ENCODE measurements at places on chromosomes 3 and 15.

- DNase-seq, result no peak
These were observed 69.2 kb downstream of the KLHL25 start for GRCh38 chr15:85725564-85725963.

DNA sequence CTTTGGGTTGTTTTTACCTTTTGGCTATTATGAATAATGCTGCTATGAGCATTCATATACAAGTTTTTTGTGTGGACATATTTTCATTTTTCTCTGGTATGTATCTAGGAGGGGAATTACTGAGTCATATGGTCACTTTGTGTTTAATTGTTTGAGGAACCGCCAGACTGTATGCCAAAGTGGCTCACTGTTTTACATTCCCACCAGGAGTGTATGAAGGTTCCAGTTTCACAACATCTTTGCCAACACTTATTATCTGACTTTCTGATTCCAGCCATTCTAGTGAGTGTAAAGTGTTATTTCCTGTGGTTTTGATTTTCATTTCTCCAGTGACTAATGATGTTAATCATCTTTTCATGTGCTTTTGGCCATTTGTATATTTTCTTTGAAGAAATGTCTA is 51.8 kb downstream of the CMTM7 start:
- no peak for DNase-seq

GRCh38 chr15:60751985-60752952 is 273.3 kb upstream of the ICE2 start:
- no peak for DNase-seq

DNA sequence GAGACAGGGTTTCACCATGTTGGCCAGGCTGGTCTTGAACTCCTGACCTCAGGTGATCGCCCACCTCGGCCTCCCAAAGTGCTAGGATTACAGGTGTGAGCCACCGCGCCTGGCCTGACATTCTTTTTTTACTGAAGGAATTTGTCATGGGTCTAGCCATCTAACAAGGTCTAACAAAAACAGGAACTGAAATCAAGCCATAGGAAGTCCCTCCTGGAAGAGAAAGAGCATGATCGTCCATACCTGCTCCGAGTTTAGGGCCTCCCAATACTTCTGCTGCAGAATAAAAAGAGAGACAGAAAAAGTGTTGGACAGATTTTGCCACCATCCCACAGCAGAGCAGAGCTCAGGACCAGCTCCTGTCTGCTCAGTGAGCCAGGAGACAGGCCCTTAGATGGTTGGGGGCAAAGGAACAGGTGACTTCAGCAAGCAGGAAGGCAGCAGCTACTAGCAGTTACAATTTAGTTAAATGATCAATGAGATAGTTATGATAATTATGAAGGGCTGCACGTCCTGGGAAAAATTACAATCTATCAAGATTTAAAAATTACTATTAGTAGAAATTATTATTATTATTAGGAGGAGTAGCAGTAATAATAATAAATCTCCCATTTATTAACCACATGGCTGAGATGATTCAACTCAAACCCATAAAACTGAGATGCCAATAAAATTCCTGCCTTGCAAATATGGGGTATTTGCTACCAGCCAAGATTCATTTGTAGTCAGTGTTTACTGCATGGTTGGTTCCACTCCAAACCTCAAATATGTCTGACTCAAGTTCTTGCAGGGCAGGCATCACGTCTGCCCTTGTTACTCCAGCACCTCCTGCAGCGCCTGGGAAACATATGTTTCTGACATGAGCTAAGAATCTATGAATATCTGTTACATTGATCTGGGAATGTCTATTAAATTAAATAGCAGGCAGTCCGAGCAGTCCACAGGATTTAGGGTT is 40.1 kb downstream of the TMEM44 start:
- no peak for DNase-seq

DNA sequence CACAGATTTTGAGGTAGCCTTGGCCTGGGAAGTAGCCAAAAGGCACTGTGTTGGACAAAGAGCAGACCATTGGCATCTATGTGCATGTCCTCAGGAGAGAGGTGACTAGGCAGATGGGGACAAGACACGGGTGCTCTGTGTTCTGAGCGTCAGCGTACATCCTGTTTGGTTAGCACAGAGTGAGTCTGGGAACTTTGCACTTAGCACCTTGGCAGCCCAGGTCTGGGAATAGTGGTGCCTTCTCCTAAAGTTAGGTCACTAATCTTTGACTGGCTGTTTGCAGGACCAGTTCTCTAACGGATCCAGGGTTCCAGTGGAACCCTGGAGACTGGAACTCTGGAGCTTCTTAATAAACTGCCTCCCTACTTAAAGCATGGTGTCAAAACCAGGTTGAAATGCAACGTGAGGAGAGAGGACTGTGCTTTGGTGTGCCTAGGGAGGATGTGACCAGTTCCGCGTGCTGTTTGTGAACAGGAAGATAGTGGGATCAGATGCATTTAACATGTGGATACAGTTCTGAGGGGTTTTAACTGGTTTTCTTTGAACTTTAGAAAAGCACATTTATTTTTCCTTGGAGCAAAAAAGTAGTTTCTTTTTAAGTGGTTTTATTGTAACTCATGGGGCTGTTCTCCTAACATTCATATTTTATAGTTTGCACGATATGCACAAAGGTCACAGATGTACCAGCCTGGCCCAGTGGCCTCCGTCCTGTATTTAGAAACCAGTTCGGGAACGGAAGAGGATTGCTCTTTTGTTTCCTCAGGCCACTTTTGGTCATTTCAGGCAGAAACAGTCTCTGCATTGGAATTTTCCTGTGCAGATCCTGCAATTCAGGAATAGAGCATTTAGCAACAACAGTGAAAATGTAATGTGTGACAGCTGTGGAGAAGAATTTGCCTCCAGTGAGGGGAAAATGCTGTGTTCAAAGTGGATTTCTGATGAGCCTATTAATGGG is 48.8 kb downstream of the ABHD2 start:
- DNase-seq, result no peak

DNA sequence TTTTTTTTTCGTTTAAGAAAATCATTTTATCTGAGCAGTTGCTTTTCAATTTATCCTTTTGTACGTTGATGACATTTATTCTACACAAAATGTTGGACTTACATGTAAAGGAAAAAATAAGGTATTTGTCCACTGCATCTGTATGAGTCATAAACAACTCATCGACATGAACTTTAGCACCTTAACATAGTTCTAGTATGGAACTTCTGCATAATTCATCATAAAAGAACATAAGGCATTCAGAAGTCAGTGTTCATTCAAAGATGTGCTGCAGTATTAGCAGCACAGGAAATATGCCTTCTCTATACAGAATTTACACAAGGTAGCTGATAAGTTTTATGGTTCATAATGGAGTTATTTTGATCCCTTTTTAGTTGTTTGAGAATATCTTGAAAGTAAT is 801.6 kb downstream of the CADM2 start:
- DNase-seq, result no peak

DNA sequence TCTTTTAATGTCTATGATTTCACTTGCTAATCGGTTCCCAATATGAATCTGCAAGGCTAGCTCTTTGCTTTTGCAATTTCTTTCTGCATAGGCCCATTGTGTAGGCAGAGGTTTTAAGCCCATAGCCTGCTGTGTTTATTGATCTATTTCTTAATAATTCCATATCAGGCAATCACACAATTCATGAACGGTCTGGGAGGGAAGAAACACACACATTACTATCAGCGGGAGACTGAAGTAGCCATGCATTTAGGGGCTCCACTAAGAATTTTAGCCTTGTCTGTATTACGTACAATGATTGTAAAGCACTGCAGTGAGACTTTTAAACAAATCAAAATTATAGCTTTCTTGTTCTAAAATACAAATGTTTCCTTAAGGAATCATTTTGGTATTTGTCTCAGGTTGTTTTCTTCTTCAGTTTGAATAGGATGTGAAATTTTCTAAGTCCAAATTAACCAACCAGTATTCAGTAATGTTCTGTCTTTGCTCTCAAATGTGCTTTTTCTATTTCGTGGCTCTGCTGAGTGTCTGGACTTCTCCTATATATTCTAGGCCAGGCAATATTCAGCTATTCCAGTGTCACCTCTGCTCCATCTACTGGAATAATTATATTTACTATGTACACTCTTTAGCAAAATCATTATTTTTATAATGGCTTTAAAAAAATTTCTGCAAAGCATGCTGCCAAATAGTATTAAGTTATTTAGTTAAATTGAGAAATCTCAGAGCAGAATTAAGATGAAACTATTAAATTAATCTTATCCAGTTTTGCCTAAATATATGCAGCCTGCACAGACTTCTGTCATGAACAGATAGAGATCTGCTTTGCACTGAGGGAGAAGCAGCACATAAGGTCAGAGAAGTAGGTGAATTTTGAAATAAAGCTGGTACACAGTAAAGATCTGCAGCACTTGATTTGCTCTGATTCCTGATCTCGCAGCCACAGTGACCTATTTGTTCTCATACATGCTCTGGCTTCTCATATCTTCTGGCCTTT is 103.0 kb upstream of the NAALADL2 start:
- no peak for DNase-seq

DNA sequence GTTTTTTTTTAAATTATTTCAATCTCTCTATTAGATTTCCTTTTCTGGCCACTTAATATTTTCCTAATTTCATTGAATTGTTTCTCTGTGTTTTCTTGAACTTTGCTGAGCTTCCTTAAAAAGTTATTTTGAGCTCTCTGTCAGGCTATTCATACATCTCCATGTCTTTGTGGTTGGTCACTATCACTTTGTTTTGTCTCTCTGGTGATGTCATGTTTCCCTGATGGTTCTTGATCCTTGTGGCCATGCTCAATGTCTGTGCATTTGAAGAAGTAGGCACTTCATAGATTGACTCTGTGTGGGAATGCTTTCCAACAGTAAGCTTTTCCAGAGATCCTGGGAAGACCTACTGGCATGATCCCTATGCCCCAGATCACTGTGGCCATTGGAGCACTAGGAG is 18.6 kb downstream of the CD200R1 start:
- no peak for DNase-seq

- DNase-seq, result no peak
These were observed 100.6 kb downstream of the OXNAD1 start for GRCh38 chr3:16365491-16366128.

GRCh38 chr15:83745771-83746170 is 91.8 kb downstream of the ADAMTSL3 start:
- no peak for DNase-seq

GRCh38 chr15:64361259-64361658 is 5.3 kb upstream of the CSNK1G1 start:
- DNase-seq, result no peak

DNA sequence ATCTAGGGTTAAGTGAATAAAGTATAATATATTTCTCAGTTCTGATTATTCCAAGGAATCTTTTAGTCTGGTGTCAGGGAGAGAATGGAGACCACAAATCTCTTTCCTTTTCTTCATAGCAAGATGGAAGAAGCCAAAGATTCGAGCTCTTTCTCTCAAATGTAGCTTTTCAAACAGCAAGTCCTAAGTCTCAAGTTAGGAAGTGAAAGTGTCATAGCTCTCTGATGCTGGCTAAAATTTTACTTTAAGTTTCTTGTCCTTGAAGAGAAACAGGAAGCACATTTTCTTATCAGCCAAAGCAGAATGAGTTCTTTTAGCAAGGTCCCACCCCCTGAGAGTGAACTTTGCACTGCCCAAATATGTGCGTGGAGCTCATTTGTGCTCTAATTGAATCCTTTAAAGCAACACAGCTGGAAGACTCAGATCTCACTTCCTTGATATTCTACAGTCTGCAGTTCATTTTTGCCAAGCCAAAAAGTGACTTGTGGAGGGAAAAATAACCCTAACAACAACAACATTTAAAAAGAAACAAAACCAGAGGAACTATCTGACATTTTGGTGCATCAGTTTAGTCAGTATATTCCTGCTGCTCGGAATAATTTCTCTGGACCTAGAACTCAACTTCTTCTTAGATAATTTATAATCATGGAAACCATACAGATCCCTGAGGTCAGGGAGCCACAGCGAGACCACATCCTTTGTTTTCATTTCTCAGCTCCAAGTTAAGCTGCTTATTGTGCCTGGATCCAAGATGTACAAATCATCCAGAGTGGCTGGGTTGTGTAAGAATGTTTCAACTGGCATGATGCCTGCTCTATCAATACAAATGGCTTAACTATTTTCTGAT is 238.7 kb upstream of the P2RY1 start:
- no peak for DNase-seq

GRCh38 chr15:90680371-90680935 is 36.7 kb upstream of the BLM start:
- DNase-seq, result no peak

DNA sequence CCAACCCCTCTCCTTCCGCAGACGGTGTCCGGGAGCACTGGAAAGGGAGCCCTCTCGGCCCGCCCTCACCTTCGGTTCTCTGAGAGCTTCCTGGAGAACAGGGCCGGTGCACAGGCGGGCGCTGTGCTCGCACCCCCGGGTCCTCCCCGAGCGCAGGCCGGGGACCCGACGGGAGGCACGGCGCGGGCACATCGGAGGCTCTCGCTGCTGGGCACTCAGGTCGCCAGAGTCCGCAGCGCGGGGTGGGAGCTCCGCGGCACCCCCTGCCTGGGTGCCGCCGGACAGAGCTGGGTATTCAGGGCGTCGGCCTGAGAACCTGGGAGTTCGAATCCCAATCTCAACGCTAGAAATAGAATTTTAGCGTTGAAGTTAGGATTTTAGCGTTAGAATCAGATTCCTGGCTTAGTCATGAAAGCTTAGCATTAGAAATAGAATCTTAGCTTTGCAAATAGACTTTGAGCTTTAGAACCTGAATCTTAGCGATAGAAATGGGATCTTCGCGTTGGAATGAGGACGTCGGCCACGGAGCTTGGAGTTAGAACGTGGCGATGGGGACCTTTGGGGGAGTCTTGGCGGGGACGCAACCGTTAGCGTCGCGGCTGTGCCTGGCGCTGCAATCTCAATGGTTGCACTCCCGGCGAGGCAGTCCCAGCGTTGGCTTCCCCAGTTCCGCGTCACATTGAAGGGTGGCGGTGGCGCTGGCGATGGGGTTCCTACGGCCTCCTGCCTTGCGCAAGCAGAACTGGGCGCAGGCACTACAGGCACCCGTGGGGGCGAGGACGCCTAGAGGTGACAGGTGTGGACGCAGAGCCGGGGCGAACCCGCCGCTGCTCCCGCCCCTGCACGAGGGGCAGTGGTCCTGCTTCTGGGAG is 549 bp downstream of the TRH start:
- no peak for DNase-seq

GRCh38 chr3:152738656-152739055 is 96.3 kb upstream of the P2RY1 start:
- DNase-seq, result no peak

- no peak for DNase-seq
These were observed 336.0 kb upstream of the KCNH8 start for GRCh38 chr3:18812316-18812715.

DNA sequence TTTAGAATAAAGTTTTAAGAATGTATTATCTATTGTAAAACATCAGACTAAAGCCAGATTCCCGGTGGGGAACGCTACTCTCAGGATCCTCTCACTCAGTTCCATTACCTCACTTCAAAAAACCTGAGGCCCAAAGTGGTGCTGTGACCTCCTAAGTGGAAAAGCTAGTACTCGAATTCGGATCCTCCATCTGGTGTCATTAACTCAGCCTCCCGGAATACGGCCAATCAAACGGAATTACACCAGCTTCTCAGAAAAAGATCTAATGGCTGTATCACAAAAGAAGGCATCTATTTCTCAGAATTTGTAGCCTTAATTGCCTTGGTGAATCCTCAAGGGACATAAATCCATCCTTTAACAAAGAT is 627 bp downstream of the ACAD11 start:
- no peak for DNase-seq

GRCh38 chr3:35654476-35654875 is 15.2 kb downstream of the ARPP21 start:
- DNase-seq, result no peak
